ENCODE measurements at places on chromosomes 6 and 20. TPM values are rescaled to one million over a fixed set of nuclear protein-coding genes. Genes with fewer than 3 reads are reported as not detected.

Gene METTL24
- 2.0 TPM for total RNA-seq

- H3K4me3 ChIP-seq, result no peak overlapping the region
- H3K27ac ChIP-seq, result peak overlapping the region; percentile 53
- no peak for DNase-seq
Observed at GRCh38 chr6:43900560-43900915, 130.5 kb downstream of the VEGFA start.

DNA sequence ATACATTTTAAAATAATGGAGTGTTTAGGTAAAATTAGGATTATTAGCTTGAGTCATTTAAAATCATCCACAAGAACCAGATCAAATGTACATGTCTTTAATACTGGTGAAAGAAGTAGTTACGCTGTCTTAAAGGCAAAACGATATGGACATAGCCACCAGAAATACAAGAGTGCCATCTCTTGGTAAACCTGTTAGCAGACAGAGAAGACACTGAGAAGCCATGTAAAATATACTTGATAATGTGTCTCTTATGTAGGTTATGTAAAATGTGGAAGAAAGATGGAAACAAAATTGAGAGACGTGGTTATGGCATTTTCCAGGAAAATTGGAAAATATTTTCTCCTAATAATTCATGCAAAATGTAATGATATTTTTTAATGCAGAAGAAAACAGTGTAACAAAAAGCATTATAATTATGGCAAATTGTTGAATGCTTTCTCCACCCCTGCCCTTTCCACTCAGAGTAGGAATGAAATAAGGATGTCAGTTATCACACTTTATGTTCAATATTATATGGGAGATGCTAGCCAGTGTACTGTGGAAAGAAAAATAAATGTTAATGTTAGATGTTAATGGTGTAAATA, 12.2 kb upstream of the SLC17A2 start:
- no peaks in the 10 kb centered on the region for H3K27me3 ChIP-seq
- H3K4me3 ChIP-seq, result no peak overlapping the region
- H3K27ac ChIP-seq, result no peak overlapping the region
- H3K36me3 ChIP-seq, result no peaks in the 10 kb centered on the region

DNA sequence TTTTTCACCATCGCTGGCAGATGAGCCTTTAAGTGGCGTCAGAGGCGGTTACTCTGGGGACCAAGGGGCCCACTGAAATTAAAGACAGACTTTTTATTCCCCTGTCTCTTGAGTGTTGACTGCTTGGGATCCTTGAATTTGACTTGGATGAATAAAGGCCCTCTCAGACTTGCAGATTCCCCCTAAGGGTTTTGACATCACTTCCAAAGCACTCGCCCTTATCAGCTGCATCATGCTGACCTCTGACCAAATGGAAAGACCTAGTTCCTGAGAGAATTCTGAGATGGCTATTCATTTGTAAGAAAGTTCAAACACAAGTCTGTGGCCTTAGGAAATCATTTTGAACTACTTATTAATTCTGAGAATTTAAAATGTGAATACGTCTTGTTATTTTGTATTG, 13.5 kb upstream of the MOXD1 start:
- no peak overlapping the region for H3K27ac ChIP-seq
- DNase-seq, result no peak
- no peaks in the 10 kb centered on the region for H3K36me3 ChIP-seq
- no peaks in the 10 kb centered on the region for H3K4me1 ChIP-seq

DNA sequence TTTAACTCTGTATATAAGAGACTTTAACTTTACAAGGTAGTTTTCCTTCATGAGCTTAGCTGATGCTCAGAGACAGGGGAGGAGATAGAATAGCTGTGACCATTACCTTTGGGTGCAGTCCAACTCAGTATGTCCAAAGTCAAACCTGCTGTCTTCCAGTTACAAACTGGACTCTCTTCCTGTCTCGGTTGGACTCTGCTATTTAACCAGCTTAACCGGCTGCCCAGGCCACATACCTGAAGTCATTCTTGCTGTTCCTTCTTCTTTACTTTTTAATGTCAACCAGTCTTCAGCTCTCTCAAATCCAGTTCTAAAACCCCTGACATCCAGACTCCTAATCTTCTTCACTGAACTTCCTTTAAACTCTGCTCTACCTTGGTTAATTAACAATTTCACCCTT, 138.3 kb upstream of the TSHZ2 start:
- H3K4me1 ChIP-seq, result no peaks in the 10 kb centered on the region
- H3K36me3 ChIP-seq, result no peaks in the 10 kb centered on the region
